ENCODE measurements at places on chromosomes 6 and 20. TPM values are rescaled to one million over a fixed set of nuclear protein-coding genes. Genes with fewer than 3 reads are reported as not detected.

- peaks cover 5% of the 10 kb centered on the region for H3K27me3 ChIP-seq
- H3K4me1 ChIP-seq, result peaks cover 19% of the 10 kb centered on the region
- H3K36me3 ChIP-seq, result peaks cover 6% of the 10 kb centered on the region
- H3K27ac ChIP-seq, result no peak overlapping the region
These were observed 936 bp upstream of the TMX4 start for GRCh38 chr20:8020314-8021079.

The GNRH2 gene
- total RNA-seq, result 0.75 TPM

The GRM1 gene
- not detected for total RNA-seq

GRCh38 chr6:14929291-14929690, 316.6 kb upstream of the JARID2 start:
- H3K27me3 ChIP-seq, result no peaks in the 10 kb centered on the region
- H3K36me3 ChIP-seq, result no peaks in the 10 kb centered on the region
- DNase-seq, result no peak
- no peak overlapping the region for H3K27ac ChIP-seq

The TSHZ2 gene
- 1.5 TPM for total RNA-seq

The BMP7 gene
- not detected for total RNA-seq

Data from activated B cell treated with CpG ODN at 0.5 μM for 24 hours (primary cell).